ENCODE measurements at places on chromosomes 7 and 10. TPM values are rescaled to one million over a fixed set of nuclear protein-coding genes. Genes with fewer than 3 reads are reported as not detected.
A peak's percentile ranks its signal among the peaks of the same experiment; 100 is the strongest.

DNA sequence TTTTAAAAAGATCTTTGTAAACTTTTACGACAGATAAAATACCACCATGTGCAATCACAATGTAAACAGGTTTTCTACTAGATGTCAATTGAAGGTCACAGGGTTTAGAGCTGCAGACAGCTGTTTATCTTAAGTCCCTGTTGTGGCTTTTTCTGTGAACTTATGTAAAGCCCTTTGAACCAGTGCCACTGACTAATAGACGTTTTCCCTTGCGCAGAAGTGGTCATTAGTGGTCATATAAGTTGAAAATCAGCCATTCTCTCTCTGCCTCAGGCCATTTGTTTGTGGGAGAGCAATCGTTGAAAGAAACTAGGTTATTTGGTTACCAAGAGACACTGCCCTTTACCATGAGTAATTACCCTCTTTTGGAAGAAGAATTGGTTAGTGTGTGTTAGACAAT, 23.9 kb downstream of the CACNB2 start:
- no peak for DNase-seq

GRCh38 chr10:110077436-110078130, 69.8 kb downstream of the ADD3 start:
- peak; percentile 55 for DNase-seq

DNA sequence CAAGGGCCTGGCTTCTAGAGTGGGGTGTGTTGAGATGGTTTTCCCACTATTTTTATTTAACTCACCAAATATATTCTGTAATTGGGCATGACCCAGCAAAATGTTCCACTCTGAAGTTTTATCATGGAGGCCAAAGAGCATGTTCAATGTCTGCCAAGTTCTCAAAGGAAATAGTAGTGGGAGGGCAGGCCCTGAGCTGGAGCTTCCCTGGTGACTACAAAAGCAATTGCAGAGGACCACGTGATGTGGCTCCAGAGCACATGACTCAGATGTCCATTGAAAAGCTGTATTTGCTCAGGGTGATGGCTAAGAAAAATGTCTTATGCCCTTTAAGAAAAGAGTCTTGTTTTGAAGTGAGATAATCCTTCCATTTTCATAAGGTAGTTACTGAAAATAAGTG, 1024.8 kb downstream of the LRMDA start:
- no peak for DNase-seq

GRCh38 chr7:6167587-6168476, 104.6 kb downstream of the CYTH3 start:
- no peak for DNase-seq

DNA sequence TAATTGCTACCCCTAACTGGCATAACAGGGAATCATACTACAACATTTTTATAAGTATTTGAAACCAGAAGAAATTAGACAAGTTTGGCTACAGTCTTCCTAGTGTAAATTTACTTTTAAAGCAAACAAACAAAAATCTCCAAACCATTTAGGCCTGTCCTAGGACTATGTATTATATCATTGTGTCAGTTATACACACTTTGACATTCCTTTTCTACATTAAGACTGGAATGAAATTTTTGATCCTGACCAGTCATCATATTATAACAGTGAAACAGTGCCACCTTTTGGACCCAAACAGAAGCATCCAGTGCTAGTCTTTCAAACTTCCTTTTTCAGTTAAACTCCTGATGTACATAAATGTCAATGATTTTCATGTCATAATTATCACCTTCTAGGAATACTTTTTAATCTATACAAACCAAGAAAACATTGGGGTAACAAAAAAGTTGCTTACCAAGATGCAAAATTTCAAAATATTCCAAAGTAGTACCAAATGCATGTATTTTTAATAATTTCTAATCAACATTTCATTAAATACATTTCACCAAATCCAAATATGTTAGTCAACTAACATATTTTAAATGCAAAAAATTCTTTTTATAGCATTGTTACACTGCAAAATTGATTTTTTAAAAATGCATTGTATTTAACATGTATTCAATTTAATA, 75.7 kb downstream of the IMMP2L start:
- peak; percentile 14 for DNase-seq

GRCh38 chr10:71077143-71077581, 135.2 kb upstream of the UNC5B start:
- no peak for DNase-seq

- no peak for DNase-seq
These were observed 48.8 kb upstream of the CHST15 start for GRCh38 chr10:124142006-124142739.

The C7orf33 gene
- total RNA-seq = not detected

GRCh38 chr10:103911021-103911459, 6.9 kb downstream of the STN1 start:
- DNase-seq = peak; percentile 82

DNA sequence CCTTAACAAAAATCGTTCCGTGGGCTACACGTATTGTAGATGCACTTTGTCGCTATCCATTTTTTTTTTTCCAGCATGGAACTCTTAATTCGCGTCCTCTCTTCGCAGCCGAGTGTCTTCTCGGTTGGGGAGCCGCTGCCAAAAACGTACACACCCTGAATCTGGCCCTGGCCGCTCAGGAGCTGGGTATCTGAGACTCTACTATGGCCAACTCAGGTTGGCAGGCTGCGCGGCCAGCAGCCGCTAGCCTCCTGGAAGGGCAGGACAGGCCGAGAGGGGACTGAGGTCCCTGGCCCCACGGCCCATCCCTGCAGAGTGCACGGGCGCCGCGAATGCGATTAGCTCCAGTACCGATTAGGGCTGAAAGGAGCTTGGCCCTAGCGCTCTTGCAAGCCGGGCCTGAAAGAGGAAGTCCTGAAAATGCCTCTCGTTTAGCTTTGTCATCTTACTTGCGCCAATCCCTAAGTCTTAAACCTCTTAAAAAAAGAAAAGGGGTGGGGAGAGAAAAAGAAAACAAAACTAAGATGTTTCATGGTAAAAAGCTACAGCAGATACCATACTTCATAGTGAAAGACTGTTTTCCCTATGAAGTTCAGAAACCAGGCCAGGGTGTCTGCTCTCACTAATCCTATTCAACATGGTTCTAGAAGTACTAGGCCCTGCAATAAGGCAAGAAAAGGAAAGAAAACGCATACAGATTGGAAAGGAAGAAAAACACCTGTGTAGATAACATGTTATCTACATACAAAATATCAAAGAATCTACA, 113.2 kb upstream of the RHEB start:
- peak; percentile 68 for DNase-seq

DNA sequence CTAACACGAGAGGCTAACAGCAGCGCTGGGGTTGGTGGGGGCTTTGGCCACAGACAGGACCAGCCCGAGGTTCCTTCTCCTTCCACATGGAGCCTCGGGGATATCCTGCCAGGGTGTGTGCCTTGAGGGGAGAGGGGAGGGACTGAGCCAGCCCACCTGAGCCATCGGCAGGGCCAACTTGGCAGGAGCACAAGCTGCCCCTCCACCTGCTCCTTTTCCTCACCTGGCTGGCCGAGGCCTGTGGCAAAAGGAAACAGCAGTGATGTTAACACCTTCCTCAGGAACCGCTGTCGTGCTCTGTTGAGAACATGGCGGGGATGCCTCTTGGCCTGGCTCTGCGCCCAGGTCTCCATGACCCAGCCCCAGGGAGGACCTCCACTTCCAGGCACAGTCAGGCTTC, 255.1 kb upstream of the PPP2R2D start:
- DNase-seq = no peak

The ATOH7 gene
- total RNA-seq = not detected

DNA sequence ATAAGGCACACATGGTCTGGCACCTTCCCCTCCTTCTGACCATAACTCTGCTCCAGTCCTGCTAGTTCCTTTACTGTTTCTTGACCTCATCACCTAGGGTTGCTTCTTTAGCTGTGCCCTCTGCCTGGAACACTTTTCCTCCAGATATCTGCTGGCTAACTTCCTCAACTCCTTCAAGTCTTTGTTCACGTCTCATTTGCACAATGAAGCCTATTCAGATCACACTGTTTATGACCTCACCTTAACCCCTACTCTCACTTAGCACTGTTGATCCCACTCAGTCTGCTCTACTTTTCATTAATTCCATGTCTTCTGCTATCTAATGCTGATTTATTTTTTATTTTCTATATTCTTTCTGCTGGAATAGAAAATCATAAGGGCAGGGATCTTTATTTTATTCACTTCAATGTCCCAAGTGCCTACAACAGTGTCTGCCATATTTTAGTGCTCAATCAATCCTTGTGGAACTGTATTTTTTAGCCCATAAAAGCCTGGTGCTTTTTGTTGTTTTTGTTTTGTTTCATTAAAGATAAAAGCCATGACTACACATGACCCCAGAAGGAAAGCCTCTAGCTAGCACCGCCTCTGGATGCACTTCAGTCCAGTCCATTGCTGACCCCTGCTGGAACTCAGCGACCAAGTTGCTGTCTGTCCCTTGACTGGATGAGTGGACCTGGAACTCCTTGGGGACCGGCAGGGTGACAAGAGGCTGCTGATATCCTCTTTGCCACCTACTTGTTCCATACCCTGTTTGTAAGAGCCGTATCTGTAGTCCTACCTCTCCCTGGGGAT, 12.3 kb downstream of the KLF14 start:
- no peak for DNase-seq

DNA sequence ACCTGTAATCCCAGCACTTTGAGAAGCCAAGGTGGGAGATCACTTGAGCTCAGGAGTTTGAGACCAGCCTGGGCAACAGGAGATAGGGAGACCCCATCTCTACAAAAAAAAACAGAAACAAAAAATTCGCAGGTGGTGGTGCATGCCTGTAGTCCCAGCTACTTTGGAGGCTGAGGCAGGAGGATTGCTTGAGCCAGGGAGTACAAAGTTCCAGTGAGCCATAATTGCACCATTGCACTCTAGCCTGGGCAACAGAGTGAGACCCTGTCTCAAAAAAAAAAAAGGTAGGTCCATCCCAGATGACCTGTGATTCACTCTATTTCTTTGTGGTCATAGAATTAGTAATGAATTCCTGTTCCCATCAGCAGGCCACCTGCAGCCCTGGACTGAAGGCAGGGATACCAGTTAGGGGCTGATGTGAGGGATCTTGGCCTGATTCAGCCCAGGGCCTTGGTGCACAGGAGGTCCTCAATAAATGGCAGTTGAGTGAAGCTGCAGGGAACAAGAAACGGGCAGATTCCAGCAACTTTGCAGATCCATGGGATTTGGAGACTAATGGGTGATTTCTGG, at the start of gene MYH16:
TSS of gene MYH16 (plus strand) at position 364 of the 570 bp plus-strand sequence.
- no peak for DNase-seq

GRCh38 chr7:112129655-112130323, 76.4 kb downstream of the DOCK4 start:
- DNase-seq = no peak

The IGFBP3 gene
- total RNA-seq = 19.0 TPM

GRCh38 chr7:36188266-36188665, 35.2 kb downstream of the EEPD1 start:
- no peak for DNase-seq

DNA sequence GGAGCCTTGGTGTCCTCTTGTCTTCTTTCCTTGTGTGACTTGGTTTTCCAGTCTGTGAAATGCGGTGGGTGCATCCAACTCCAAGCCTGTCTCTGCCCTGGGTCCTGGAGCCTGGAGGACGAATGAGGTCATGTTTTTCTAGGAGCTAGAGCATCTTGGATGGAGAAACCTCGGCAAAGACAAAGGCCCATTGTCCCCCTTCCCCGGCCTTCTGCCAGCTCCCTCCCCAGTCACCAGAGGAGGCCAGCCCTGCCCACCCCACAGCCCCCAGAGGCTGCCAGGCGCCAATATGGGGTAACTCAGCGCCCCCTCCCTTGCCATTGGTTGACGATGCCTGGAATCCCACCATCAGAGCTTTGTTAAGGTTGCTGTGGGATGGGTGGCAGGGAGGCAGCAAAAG, 40.4 kb downstream of the KCTD7 start:
- DNase-seq = no peak

- no peak for DNase-seq
These were observed 217.6 kb upstream of the TCF7L2 start for GRCh38 chr10:112732277-112732921.
